GM12878 (cell line): ENCODE measurements at places on chromosomes 2 and 18. TPM values are rescaled to one million over a fixed set of nuclear protein-coding genes. Genes with fewer than 3 reads are reported as not detected.

DNA sequence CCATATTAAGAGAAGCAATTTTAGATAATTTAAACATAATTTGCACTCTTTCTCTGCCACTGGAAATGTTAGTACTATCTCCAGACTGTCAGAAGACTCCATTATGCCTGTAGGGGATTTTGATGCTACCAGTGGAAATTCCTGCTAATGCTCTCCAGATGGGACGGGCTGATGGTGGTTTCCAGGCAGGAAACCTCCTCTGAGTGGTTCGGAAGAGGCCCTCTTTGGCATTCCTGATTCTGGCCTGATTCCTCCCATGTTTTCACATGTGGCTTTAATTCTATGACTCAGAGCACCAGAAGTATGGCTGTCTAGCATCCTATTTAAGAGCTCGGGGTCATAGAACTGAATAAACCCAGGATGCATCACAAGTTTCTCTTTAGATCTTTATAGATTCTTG, 70.9 kb upstream of the ST6GAL2 start:
- DNase-seq: no peak

GRCh38 chr2:37348155-37348554, 3.7 kb downstream of the QPCT start:
- DNase-seq: no peak

- DNase-seq: no peak
Observed at GRCh38 chr2:212968284-212969081, 182.9 kb downstream of the IKZF2 start.

DNA sequence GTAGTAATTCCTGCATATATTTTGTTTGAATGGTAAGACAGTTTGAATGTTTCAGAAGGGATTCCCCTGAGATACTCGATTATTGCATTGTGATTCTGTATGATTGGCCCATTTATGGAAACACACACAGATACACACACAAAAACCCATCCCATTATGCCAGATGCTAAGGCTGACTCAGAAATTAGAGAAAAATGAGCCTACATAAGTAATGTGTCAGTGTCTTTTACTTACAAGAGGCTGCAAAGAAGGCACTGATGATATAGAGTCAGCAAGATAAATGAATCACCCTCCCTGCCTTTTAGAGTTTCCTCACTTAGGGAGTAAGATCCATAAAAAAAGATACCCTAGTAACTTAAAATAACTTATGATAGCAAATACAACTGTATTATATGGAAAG, 1481.1 kb upstream of the ACVR2A start:
- no peak for DNase-seq

GRCh38 chr2:215140166-215140707, 1.8 kb upstream of the ABCA12 start:
- DNase-seq: no peak

DNA sequence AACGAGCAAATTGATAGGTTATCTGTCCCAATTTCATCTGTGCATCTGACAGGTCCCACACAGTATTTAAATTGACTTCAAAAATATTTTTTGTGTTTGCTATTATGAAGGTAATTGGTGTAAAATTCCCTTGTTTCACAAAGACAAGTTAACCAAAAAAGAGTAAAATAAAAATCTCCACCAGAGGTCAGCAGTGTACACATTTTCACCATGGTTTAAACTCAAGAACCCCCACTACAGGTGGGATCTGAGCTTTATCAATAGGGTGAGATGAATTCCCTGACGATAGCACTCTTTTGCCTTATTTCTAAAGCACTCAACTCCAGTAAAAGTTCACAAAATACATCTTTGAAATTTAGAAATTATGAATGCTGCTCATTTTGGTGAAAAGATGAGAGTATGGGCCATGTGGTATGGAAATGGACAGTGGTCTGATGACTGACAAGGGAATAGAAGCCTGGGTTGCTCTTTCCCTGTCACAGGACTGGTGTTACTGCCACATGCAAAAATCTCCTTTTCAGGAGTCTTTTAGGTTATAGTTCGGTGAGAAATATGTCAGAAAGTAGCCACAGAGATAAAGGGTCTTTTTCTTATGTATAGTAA, 68.0 kb downstream of the SERPINB8 start:
- DNase-seq: no peak

GRCh38 chr2:60958800-60959199, 58.7 kb upstream of the PEX13 start:
- no peak for DNase-seq

- no peak for DNase-seq
Observed at GRCh38 chr18:45482286-45482685, 133.0 kb upstream of the SLC14A2 start.

GRCh38 chr2:98870516-98871158, 65.4 kb downstream of the CRACDL start:
- DNase-seq: no peak

The COLEC11 gene
- total RNA-seq: 0.66 and 0.74 TPM in 2 replicates
